Activated T-helper 17 cell treated with anti-CD3 and anti-CD28 coated beads, Interleukin-2, amount 50 U/mL, for 72 hours (primary cell): ENCODE measurements at places on chromosomes 7 and 10.

- peaks cover 11% of the 10 kb centered on the region for H3K4me1 ChIP-seq
- peak overlapping the region; percentile 49 for H3K4me3 ChIP-seq
- ATAC-seq, result peak; percentile 99
- no peaks in the 10 kb centered on the region for H3K36me3 ChIP-seq
Observed at GRCh38 chr10:30510184-30510931, 76.4 kb downstream of the MAP3K8 start.

- H3K36me3 ChIP-seq, result peaks cover 14% of the 10 kb centered on the region
- no peaks in the 10 kb centered on the region for H3K4me1 ChIP-seq
- H3K27me3 ChIP-seq, result no peaks in the 10 kb centered on the region
Observed at GRCh38 chr7:56091591-56091990, 1.2 kb downstream of the PHKG1 start.

DNA sequence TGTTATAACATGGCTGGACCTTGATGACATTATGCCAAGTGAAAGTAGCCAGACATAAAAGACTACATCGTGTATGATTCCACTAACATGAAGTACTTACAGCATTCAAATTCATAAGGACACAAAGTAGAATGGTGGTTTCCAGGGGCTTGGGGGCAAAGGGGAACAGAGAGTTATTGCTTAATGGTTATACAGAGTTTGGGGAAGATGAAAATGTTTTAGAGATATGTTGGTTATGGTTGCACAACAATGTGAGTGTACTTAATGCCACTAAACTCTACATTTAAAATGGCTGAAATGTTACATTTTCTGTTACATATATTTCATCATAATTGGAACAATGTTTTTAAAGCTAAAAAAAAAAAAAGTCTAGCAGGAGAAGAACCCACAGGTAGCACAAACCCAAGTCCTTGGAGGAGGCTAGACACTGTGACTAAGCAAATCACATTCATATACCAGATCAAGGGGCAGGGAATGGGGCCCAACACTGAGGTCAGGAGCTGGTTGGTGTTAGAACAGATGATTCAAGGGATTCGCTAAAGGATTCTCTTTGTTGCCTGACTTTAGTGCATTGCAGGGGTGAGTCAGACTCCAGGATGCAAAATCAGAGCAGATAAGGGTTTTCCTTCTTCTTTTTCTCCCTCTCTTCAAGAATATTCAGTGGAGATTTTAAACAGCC lies 25.1 kb upstream of the AOAH start:
- ATAC-seq, result no peak
- H3K4me3 ChIP-seq, result no peak overlapping the region

DNA sequence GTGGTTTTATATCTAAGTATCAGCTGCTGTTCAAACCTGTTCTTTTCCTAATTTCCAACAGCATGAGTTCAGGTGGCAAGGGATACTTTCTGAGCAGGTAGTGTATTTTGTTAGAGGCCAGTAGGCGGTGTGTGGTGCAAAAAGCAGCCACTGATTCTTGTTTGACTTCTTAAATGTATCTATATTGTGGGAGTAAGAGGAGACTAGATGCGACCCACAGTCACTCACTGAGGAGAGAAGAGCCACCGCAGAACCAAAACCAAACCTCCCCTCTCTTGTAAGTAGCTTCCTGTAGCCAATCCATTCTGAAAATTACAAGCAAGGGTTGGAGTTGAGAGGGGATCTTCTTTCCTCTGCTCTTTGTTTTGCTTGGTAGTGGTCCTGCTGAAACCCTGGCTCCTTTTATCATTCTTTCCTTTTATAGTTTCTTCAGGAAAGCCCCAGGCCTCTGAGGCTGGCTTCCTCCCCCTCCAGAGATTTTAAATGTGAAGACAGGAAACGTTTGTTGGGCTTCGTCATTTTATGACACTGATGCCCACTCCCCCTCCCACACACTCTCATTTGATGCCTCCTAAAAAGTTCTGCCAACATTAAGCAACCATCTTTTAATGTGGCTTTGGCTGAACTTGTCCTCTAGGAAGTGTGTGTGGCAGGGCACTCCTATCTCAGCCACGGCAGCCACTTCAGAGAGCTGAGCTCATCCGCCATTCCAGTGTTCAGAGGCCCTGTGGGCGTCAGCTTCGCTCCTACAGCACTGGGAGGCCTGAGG lies 566.0 kb downstream of the SUGCT start:
- ATAC-seq, result peak; percentile 59
- H3K36me3 ChIP-seq, result no peaks in the 10 kb centered on the region
- no peaks in the 10 kb centered on the region for H3K27me3 ChIP-seq
- H3K4me1 ChIP-seq, result no peaks in the 10 kb centered on the region
- peak overlapping the region; percentile 32 for H3K27ac ChIP-seq
- H3K4me3 ChIP-seq, result no peak overlapping the region

GRCh38 chr7:120028636-120029035 lies 244.3 kb upstream of the KCND2 start:
- no peaks in the 10 kb centered on the region for H3K36me3 ChIP-seq
- H3K27me3 ChIP-seq, result no peaks in the 10 kb centered on the region
- H3K4me1 ChIP-seq, result no peaks in the 10 kb centered on the region

DNA sequence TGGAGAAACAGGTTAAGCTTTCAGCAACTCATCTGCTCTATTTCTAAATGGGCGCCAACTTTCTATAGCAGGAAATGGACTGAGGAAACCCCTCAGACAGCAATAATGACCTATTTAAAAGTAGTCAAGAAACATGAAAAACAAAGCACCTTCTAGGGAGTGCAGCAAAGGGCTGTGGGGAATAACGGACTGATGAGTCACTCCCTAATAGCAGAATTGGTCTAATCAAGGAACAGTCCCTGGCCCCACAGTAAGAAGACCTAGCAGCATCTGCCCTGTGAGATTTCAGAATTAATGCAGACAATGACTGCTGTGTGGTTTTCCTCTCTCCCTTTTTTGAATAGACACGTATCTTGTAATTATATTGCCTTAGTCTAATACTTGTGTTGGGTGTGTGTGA lies 602.9 kb downstream of the IPMK start:
- H3K27me3 ChIP-seq, result no peaks in the 10 kb centered on the region
- no peak overlapping the region for H3K27ac ChIP-seq
- H3K4me3 ChIP-seq, result no peak overlapping the region
- ATAC-seq, result no peak

- H3K4me1 ChIP-seq, result no peaks in the 10 kb centered on the region
- H3K27me3 ChIP-seq, result peaks cover 4% of the 10 kb centered on the region
- ATAC-seq, result no peak
- no peak overlapping the region for H3K4me3 ChIP-seq
- H3K27ac ChIP-seq, result no peak overlapping the region
Observed at GRCh38 chr7:106644999-106645398, 16.0 kb downstream of the CCDC71L start.

GRCh38 chr7:80916770-80917741 lies 1.8 kb downstream of the SEMA3C start:
- no peaks in the 10 kb centered on the region for H3K4me1 ChIP-seq
- H3K36me3 ChIP-seq, result no peaks in the 10 kb centered on the region
- no peak overlapping the region for H3K4me3 ChIP-seq

GRCh38 chr7:90892213-90892612 lies 296.1 kb downstream of the CDK14 start:
- H3K4me1 ChIP-seq, result no peaks in the 10 kb centered on the region
- H3K27ac ChIP-seq, result no peak overlapping the region
- ATAC-seq, result no peak
- no peaks in the 10 kb centered on the region for H3K27me3 ChIP-seq

DNA sequence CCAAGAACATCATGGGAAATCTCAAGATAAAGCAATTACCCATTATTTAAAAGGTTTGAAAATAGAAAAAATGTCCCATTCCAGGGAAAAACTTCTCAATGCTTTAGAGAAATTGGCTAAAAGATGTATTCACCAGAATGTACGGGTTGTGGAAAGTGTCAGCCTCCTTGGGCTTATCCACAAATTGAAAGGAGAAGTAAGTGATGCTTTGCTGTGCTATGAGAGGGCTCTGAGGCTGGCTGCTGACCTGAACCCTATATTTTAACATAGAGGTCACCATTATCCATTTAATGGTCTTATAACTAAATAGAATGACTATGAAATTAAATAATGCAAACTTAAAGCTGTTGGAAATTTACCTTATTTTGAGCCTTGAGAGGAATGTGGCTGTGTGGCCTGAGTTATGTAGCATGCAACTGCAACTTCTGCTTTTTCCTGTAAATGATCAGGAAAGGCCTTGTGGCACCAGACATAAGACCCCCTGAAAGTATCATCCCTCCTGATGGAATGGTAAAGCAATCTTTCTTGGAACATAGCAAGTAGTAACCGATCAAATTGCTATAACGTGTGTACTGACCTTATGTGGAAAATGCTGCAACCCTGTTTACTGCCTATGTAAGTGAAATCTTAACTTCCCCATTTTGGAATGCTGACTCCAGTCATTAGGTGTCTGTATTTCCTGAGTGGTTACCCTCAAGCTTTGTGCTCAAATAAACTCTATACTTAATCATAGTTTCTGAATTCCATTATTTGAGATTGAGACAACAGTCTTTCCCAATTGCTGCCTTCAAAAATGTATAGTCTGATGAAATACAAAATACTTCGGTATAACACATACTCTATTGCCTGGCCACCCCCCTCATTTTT lies 6.9 kb downstream of the IFIT1B start:
- no peak overlapping the region for H3K4me3 ChIP-seq
- no peak for ATAC-seq
- H3K4me1 ChIP-seq, result no peaks in the 10 kb centered on the region
- no peaks in the 10 kb centered on the region for H3K27me3 ChIP-seq

DNA sequence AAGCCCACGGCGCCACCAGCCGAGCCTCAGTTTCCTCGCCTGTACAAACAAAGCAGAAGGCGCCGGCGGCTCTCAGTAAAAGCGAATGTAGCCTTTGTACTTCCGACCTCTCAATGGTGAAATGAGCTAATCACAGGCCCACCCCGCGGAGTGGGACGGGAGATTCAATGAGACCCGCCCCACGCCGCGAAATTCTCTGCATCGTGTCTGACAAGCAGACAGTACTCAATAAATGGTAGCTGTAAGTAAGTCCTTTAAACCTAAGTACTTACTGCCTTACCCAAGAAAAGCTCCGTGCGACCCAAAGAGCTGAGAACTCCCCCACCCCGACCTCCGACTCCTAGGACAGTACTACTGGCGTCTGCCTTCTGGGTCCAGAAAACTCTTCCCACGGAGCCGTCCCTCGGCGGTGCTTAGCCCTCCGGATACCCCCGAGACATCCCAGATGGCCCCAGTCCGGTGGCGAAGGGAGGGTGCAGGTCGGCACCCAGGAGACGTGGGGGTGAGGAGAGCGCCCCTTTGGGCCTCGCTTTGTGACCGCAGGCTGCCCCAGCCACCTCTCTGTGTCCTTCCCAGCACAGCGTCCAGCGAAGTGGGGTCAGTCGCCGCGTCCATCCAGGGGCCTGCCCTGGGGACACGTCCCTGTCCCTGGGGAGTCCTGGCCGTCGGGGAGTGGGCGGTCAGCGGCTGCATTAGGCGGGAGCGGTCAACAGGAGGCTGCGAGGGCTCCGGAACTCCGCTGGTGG lies 972 bp upstream of the CXCL12 start:
- no peak for ATAC-seq
- no peaks in the 10 kb centered on the region for H3K4me1 ChIP-seq
- peaks cover 18% of the 10 kb centered on the region for H3K27me3 ChIP-seq
- H3K36me3 ChIP-seq, result no peaks in the 10 kb centered on the region
- peak overlapping the region; percentile 22 for H3K4me3 ChIP-seq

DNA sequence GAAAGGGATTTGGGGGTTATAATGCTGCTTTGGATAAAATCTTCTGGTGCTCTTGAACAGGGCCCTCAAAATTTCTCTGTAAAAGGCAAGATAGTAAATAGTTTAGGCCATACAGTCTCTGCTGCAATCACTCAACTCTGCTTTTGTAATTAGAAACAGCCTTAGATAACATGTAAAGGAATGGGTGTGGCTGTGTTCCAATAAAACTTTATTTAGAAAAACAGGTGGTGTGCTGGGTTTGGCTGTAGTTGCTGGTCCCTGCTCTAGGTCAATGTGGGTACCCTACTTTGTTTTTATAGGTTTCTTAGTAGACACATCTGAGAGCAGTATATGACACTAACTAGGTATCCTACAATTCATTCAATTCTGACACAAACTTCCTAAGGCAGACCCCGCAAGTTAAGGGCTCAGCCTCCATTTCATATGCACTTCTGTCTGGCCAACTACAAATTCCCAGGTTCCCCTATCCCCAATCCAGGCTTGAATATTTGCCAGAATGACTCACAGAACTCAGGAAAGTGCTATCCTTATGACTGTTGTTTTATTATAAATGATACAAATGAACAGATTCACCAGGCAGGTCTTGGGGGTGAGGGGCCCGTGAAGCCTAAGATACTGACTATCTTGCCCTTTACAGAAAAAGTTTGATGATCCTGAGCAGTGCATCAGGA lies 349.9 kb downstream of the RPS24 start:
- no peak overlapping the region for H3K27ac ChIP-seq
- peaks cover 20% of the 10 kb centered on the region for H3K27me3 ChIP-seq
- H3K4me3 ChIP-seq, result no peak overlapping the region

DNA sequence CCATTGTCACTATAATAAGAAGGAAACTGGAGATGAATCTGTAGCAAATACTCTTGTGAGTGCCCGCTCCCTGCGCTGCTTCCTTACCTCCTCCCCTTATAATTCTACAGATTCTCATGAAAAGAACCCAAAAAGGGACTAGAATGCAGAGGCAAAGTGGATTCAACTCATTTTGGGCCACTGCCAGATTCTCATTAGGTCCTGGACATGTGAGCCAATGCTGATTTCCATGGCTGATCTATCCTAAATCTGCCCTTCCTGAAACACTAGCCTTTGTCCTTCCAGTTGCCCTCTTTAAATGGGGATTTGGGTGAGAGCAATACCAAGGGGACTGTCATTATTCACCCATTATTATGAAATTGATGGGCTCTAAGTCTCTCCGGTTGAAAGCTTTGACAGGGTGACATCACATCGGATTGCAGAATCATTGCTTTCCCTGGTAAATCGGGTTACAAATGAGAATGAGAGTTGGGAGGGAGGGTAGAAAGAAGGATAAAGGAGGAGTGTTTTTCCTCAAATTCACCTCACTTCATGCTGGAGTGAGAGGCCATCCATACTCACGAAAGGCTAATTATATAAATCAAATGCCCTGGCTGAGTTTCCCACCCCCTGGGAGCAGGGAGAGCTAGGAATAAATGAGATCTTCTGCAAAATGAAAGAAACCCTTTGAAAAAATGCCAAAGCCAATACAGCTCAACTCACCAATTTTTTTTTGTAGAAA lies 37.5 kb downstream of the PTN start:
- no peak for ATAC-seq
- H3K36me3 ChIP-seq, result no peaks in the 10 kb centered on the region
- H3K4me1 ChIP-seq, result no peaks in the 10 kb centered on the region
- H3K4me3 ChIP-seq, result no peak overlapping the region

GRCh38 chr7:105934572-105935185 lies 28.4 kb upstream of the CDHR3 start:
- H3K4me3 ChIP-seq, result no peak overlapping the region
- no peak overlapping the region for H3K27ac ChIP-seq
- no peaks in the 10 kb centered on the region for H3K27me3 ChIP-seq
- no peak for ATAC-seq

- H3K36me3 ChIP-seq, result peaks cover 5% of the 10 kb centered on the region
- H3K4me3 ChIP-seq, result peak overlapping the region; percentile 68
- H3K27me3 ChIP-seq, result peaks cover 73% of the 10 kb centered on the region
- ATAC-seq, result peak; percentile 78
- no peak overlapping the region for H3K27ac ChIP-seq
Observed at GRCh38 chr10:100730725-100731406, 14.5 kb upstream of the PAX2 start.

GRCh38 chr7:92567460-92567859 lies 22.7 kb downstream of the FAM133B start:
- no peaks in the 10 kb centered on the region for H3K27me3 ChIP-seq
- ATAC-seq, result no peak
- H3K27ac ChIP-seq, result no peak overlapping the region
- H3K4me3 ChIP-seq, result no peak overlapping the region
- no peaks in the 10 kb centered on the region for H3K4me1 ChIP-seq
- peaks cover 95% of the 10 kb centered on the region for H3K36me3 ChIP-seq
